ENCODE measurements at places on chromosomes 3 and 15.

DNA sequence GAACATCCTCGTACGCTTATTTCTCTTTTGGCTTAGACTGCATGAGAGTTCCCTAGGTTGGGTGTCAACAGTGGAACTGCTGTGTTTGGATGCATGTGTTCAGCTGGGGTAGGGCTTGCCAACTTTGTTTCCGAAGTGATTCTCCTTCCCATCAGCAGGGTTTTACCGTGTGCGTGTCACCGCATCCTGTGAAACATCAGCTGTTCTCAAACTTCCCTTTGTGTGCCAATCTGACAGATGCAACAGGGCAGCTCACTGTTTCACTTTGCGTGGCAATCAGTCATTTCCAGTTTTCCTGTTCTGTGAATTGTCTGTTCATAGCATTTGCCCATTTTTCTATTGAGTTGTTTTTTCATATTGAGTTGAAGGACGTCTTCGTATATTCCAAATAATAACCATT, 218.8 kb downstream of the VPS13C start:
- no peak for DNase-seq

- no peak for DNase-seq
Measured at GRCh38 chr3:196666001-196666867, 26.7 kb downstream of the NRROS start.

- no peak for DNase-seq
Measured at GRCh38 chr3:96813820-96814650, at the start of gene EPHA6. TSS of gene EPHA6 (plus strand) at chr3:96814594.

- DNase-seq, result no peak
Measured at GRCh38 chr3:42666022-42666421, 12.5 kb downstream of the ZBTB47 start.

DNA sequence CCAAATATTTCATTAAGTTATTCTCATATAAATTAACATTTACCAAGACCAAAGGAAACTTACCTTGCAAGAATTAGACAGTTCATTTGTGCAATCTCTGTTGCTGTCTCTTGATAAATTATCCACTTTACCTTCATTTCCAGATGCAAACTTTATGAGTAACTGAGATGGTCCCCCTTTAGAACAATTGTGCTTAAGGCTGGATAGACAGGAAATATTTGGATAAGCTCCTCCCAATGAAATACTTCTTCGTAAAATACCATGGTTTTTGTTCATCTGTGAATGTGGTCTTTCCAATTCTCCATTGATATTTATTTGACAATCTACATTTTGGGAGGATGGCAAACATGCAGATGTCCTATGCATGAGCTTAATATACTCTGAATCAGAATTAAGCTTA, 78.2 kb downstream of the NEDD4 start:
- no peak for DNase-seq

GRCh38 chr15:77497942-77498361, 77.3 kb downstream of the HMG20A start:
- no peak for DNase-seq

DNA sequence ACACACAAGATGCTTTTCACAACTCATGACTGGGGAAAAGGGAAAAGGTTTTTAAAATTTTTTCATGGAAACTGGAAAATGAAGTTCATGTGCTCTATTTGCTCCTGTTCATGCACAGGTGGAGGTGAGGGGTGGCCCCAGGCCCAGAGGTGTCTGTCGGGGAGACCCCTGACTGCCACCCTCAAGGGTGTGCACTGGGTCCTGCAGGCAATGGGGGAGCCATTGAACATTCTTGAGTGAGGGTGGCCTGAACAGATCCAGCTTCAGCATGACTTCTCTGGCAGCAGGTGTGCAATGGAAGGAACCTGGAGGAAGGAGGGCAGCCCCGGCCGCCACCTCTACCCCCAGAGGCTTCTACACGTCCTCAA, 145.3 kb upstream of the IQSEC1 start:
- no peak for DNase-seq

GRCh38 chr15:39433376-39433775, 147.5 kb upstream of the THBS1 start:
- DNase-seq, result no peak

- no peak for DNase-seq
Measured at GRCh38 chr3:184368586-184369183, 7.2 kb downstream of the POLR2H start.

DNA sequence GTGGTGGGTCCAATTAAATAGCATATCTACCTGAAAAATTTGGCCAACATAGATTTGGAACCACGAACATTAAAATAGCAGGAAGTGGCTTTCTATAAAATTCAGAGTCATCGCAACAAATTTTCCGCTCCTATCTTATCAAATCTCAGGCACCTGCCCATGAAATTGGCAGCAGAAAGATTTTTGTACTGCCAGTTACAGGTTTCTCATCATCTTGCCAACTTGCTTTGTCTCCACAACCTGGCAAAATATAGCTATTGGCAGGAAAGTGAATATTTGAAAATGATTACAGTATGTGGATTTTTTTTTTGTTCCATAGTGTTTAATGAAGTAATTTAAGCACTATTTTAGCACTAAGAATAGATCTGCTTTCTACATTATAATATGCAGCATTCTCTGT, 161.6 kb upstream of the LRRC3B start:
- no peak for DNase-seq

DNA sequence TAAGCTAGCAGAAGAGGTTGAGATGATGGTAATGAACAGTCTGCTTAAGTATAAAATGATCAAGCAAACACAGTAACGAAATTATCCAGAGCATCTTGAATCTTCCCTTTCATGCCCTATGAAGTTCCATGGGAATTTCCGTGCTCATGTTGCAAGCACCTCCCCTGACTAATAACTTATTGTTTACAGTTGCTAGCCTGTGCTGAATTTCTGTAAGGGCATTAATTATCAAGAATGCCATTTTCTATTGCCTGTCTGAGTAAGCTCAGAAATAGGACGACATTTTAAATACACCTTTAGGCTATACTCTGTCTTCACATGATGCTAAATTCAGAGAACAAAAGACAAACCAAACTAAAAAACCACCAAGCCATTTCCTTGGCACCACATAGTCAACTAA, 257.5 kb upstream of the LRTM1 start:
- DNase-seq, result no peak

GRCh38 chr3:190048932-190049441, 71.7 kb downstream of the P3H2 start:
- no peak for DNase-seq

DNA sequence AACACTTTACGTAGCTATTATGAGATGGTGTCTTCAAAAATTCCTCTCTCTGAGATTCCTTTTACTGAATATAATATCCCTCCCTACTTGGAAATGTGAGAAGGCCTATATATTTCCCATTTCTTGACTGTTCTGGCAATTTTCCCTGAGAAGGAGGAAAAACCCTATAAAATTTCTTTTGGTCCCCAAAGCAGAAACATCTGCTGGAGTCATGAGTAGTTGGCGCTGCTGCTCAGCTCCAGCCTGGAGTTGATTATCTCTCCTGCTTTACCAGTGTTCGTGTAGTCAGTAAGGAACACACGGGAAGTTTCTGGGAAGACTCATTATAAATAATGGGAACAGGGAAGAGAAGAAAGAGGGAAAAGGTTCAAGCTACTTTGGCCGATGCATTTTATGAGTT, 680.1 kb downstream of the EPHA3 start:
- DNase-seq, result no peak

DNA sequence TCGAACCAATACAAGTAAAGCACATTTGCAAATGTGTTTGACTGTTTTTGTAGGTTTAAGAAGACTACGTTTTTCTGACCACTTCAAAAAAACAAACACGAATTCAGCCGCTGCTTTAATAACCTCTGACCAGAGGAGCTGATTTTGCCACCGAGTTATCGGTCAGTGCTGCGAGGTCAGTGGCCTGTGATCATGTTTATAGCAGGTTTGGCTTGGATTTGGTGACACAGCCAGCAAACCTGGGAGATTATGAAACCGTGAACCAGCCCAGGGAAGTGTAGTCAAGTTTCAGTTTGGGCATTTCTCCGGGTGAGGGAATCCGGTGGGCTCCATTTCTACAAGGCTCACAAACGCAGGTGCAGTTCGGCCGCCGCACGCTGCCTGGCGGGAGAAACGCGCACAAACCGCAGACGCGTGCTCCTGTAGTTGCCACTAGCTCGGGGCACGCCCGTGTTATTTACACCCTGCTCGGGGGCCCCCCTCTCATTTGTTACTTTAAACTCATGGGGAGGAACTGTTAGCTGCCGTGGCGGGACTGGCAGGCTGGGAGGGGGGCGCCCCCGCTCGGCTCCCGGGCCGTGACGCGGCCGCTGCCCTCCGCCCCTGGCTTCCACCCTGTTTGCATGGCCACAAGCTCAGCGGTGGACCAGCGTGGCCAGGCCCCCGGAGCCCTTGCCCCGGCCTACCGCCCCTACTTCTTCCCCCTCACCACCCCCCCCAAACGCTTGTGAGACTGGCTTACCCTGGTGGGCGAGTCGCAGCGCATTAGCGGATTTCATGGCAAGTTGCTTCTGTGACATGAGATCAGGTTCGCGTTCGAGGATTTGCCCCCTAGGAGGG, 13.6 kb upstream of the ONECUT1 start:
- DNase-seq, result no peak

DNA sequence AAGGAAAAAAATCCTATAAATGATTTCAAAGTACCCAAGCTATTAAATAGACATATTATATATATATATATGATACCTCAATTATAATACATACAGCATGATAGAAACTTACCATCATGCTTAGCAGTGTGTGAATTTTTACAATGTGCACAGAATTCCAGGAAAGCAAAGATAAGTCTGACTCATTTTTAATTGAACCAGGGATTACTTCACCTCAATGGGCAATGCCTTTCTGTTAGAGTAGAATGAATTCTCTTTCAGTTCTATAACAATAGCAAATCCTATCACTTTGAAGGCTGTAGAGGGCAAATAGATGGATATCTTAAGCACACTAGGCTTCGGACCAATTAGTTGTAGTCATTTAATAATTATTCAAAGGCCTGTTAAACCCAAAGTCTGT, 54.8 kb upstream of the P3H2 start:
- no peak for DNase-seq

- no peak for DNase-seq
Measured at GRCh38 chr15:93459396-93459795, 370.4 kb upstream of the RGMA start.

DNA sequence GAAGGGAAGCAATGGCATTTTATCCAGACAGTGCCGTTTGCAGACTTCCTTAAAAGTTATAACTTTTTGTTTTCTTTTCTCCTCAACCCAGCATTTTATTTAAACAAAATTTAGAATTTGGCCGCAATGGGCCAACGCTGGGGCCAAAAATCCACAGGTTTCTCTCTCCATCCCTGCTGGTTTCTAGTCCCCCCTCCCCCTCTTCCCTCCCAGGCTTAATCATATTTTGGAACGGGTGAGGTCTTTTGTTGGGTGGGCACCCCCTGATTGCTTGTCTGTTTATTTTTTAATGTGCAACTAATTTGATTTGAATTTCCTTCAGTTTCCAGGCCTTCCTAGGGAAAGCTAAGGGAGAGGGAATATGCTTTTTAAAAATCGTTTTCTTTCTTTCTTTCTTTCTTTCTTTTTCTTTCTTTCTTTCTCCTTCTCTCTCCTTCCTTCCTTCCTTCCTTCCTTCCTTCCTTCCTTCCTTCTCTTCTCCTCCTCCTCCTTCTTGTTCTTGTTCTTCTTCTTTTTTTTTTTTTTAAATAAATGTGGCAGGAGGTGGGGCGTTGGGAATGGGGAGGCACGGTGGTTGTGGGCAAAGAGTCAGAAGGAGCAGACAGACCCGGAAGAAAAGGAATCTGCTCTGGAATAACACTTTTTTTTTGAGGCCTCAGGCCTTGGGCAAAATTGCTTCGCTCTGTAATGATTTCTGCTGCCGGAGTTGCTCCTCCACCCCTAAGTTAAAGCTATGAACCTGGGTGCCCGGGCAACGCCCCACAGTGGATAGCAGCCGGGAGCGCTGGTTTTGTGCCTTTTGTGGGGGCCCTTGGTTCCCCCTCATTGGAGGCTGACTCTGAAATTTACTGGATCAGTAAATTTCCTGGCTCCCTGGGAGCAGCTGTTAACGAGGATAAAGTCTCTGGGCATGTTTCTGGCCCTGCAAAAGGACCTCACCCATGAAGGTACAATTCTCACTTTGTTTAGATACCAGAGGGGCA, 1.9 kb downstream of the FNDC3B start:
- no peak for DNase-seq

- DNase-seq, result no peak
Measured at GRCh38 chr3:12938258-12938711, 96.9 kb upstream of the RPL32 start.

DNA sequence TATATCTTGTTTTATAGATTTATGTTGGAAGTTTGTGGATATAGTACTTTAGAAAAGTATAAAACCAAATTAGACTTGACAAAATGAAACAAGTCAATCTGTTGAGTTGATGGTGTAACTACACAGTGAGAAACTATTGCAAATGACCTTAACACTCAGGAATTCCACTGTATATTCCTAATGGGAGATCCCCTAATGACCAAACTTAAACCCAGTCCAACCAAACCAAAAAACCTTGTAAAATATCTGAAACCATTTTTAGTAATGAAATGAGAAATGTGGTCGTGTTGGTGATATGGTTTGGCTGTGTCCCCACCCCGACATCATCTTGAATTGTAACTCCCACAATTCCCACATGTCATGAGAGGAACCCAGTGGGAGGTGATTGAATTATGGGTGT, 31.9 kb upstream of the ATP13A3 start:
- no peak for DNase-seq

- DNase-seq, result no peak
Measured at GRCh38 chr3:13588221-13588701, 39.3 kb downstream of the FBLN2 start.

GRCh38 chr15:64856429-64857145, 14.9 kb downstream of the PLEKHO2 start:
- no peak for DNase-seq

DNA sequence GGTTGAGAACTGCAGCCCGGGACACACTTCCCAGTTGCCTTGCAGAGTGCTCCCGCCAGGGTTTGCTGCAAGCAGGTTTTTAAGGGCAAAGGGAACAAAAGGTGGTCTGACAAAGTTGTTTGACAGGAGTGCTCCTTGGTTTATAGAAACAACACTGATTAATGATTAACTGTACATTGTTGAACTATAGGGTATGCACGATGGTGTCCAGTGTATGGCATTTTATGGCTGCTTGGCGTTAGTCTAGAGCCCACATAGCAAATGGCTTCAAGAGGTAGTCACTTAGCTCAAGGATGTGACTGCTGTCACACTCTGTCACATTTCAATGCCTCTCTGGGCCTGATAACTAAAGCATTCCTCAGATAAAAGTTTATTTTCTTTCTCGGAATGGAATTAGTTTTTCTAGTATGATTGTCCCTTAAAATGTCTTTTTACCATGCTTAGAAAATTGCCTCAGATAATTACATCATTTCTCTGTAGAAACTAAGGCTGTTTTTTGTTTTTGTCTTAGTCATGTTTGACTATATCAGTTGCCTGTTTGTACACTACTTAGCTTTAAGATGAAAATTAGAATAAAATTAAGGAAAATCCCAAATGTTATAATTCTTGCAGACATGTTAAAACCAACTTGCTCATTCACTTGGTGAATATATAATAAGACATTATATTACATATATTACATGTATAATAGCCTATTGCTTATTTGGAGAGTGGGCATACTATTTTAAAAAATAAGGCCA, 61.3 kb upstream of the GATM start:
- no peak for DNase-seq

- no peak for DNase-seq
Measured at GRCh38 chr3:76943058-76943457, 96.8 kb upstream of the ROBO2 start.
